ENCODE measurements at places on chromosomes 12 and 14.

DNA sequence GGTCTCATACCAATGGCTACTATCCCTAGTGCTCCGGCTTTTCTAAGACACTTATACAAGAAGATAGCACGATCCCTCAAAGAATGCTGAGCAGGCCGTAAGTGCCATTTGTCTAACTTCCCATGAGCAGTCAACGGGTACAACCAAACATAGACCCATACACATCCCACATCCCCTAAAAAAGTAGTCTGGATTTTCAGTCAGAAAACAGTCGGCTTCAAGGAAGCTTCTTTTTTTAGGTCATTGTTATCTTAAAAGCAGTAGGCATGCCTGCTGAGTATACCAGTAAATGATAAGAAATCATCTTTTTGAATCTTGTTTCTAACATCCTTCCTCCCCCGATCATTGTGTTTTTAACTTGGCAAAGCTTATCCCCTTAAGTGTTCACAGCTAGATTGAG is 19.8 kb downstream of the OSBPL8 start:
- no peak for DNase-seq

DNA sequence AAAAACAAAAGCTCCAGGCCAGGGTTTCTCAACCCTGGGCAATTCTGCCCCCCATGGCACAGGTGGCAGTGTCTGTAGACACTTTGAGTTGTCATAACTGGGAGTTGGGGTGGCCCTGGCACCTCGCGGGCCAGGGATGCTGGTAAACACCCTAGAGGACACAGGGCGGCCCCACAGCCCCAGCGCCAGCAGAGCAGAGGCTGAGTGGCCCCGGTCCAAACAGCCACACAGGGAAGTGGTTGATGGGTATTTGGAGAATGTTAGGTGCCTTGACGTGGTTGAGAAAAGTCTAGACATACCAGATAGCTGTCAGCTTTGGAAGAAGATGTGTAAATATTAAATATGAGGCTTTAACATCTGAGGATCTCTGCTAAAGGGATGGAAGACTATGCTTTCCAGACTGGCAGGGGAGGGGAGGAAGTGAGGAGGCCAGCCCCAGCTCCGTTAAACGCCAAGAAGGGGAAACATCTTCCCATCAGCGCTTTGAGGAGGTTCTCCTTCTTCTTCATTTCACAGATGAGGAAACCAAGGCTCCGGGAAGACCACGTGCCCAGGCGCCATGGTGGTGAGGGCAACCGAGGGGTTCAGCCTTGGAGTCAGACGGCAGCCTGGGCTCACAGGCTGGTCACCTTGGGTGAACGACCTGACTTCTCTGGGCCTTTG is 103.7 kb downstream of the SCARB1 start:
- no peak for DNase-seq

GRCh38 chr12:107761502-107761904 is 566 bp upstream of the PRDM4 start:
- no peak for DNase-seq

DNA sequence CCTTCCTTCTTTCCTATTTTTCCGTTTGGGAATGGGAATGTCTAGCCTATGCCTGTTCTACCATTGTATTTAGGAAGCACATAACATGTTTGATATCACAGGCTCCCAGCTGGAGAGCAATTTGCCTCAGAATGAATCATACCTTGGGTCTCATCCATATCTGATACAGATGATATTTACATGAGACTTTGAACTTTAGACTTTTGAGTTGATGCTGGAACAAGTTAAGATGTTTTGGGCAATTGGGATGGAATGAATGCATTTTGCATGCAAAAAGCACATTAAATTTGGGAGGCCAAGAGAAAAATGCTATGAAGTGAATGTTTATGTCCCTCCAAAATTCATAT is 61.9 kb upstream of the BEGAIN start:
- no peak for DNase-seq

GRCh38 chr14:106372870-106373652 is 846.7 kb downstream of the TMEM121 start:
- no peak for DNase-seq

GRCh38 chr14:37585971-37586796 is 8.9 kb downstream of the FOXA1 start:
- DNase-seq = no peak

DNA sequence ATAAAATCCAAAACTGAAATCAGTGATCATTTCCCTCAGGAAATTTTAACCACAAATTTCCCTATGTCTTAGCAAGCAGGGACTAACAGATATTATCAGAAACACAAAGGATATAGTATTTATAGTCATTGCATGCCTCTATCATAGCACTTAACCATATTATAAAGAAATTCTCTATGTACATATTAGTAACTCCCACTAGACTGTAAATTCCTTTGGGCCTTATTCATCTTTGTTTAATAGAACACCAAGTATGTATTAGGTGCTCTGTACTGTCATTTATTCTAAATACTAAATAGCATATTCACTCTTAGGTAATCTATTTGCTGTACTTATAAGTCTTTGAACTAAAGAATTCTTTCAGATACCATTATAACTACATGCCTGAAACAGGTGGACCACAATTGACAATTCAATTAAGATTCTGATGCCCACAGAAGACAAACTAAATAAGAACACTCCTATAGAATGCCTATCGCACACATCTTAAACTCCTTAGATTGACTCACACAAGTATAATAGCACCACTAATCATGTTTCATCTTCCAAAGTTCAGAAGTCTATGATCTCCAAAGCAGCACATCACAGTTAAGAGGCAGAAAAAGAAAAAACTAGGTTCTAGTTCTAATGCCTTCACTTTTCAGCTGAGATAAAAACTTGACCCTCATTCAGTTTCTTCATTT is 134.1 kb downstream of the FSCB start:
- DNase-seq = no peak

- DNase-seq = no peak
Measured at GRCh38 chr14:52949711-52950409, 990 bp downstream of the FERMT2 start.

DNA sequence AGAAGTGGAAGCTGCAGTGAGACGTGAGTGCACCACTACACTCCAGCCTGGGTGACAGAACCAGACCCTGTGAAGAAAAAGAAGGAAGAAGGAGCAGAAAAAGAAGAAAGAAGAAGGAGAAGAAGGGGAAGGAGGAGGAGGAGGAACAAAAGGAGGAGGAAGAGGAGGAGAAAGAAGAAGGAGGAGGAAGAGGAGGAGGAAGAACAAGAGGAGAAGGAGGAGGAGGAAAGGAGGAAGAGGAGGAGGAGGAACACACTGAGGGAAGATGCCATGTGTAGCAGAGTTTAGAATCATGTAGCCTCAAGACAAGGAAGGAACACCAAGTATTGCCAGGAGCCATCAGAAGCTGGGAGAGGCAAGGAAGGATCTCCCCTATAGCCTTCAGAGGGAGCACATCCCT is 241.5 kb downstream of the KSR2 start:
- DNase-seq = no peak

- DNase-seq = no peak
Measured at GRCh38 chr14:71341156-71341555, 433.9 kb downstream of the PCNX1 start.

DNA sequence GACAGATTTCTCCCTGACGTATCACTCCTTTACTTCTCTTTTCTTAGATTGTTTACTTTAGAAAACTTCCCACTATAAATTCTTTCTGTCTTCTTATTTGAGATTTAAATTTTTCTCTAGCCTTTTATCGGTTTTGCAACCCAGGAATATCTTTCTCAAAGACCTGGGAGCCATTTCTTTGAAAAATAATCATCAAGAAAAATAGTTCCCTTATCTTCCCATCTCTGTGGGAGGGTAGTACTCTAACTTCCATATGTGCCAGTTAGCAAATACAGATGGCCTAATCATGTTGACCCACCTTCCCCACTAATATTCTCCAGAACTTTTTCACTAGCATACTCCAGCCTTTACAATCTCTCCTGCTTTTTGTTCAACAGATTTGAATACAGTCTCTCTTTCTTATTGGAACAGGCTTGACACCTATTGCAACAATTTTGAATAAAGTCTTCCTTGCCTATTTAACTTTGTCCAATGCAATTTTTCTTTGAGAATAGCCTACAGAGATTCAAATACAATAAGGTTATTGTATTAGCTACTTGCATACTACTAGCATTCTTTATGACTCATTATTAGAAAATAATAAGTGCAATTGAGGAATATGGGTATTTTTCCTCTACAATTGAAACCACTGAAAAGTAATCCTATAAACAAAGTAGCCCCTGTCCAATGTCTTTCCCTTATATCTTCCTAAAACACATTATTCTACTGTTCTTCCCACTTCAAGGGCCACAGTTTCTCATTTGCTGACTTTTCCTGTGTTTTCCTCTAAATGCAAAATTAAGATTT is 27.4 kb upstream of the KLRB1 start:
- DNase-seq = no peak

DNA sequence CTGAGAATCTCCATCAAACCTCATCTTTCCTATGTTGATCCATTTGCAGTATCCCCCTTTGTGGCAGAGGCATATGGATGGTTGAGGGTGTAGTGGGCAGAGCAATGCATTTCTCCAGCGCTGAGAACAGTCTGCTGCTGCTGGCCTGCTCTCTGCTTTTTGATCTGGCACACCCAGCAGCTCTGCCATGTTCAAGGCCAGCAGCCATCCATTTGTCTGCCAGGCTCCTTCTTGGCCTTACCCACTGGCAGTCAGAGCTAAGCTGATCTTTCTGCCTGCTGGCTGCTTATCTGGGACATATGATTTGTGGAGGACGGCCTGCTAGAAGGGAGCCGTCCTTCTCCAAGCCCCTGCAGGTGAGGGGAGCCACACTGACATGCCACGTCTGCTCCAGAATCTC is 17.0 kb downstream of the NPC2 start:
- no peak for DNase-seq

GRCh38 chr12:66103016-66103913 is 27.3 kb downstream of the LLPH start:
- DNase-seq = no peak

DNA sequence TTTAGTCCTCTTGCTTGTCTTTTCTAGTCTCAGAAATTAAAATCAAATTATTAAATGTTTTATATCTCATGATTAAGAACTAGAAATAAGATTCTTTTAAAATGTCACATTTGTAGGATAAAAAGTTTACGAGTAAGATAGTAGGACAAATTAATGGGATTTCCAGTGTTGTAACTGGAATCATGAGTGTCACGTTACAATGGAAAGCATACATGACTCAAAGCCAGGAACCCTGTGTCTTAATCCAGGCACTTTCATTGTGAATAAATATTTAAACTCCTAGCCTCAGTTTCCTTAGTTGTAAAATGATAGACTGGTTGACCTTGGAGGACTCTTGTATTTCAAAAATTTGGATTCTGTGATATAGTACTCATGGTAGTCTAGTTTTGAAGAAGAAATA is 84.9 kb downstream of the MIA2 start:
- DNase-seq = no peak

- no peak for DNase-seq
Measured at GRCh38 chr12:93802293-93802692, 125.1 kb downstream of the CRADD start.

DNA sequence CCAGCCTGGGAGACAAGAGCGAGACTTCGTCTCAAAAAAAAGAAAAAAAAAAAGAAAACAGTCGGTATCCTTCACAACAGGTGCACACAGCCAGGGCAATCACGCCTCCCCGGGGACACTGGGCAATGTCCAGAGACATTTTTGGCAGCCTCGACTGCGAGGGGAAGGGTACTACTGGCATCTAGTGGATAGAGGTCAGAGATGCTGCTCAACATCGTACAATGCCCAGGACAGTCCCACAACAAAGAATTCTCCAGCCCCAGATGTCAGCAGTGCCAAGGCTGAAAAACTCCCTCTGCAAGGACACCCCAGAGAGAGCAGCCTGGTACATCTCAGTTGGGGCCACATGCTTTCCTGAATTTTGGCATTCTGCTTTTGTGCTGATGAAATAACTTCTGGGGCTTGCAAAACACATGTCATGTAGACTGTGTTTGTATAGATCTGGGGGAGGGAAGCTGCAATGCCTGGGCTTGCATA is 21.5 kb downstream of the ALDH2 start:
- DNase-seq = no peak

GRCh38 chr14:102187044-102187443 is 47.3 kb downstream of the WDR20 start:
- peak; percentile 55 for DNase-seq

- no peak for DNase-seq
Measured at GRCh38 chr12:12720672-12721161, 3.5 kb downstream of the CDKN1B start.

DNA sequence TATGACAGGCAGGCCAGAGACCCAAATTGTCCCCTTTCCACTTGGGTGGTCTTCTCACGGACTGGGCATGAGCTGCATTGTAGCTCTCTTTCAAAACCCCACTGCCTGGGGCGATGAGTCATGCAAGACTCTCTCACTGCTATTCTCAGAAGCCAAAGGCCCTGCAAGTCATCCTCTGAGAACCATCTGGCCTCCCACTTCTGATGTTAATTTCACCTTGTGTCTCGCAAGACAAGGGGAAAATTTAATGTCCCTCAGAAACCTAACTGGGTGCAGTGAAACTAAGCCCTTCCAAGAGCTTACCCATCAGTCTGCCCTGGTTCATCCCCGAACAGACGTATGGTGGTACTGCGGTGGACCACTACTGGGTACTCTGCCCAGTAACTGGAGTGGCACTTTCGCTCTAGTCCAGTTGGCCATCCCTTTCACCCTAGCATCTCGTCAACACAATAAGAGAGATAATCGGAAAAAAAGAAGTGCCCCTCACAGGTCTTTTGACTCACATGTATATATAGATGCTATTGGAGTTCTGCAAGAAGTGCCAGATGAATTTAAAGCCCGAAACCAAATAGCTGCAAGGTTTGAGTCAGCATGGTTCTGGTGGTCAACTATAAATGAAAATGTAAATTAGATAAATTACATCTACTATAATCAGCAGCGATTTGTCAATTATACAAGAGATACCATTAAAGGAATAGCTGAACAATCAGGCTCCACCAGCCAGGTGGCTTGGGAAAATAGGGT is 31.3 kb upstream of the LALBA start:
- peak; percentile 2 for DNase-seq

GRCh38 chr14:61603736-61604135 is 91.6 kb upstream of the HIF1A start:
- no peak for DNase-seq

DNA sequence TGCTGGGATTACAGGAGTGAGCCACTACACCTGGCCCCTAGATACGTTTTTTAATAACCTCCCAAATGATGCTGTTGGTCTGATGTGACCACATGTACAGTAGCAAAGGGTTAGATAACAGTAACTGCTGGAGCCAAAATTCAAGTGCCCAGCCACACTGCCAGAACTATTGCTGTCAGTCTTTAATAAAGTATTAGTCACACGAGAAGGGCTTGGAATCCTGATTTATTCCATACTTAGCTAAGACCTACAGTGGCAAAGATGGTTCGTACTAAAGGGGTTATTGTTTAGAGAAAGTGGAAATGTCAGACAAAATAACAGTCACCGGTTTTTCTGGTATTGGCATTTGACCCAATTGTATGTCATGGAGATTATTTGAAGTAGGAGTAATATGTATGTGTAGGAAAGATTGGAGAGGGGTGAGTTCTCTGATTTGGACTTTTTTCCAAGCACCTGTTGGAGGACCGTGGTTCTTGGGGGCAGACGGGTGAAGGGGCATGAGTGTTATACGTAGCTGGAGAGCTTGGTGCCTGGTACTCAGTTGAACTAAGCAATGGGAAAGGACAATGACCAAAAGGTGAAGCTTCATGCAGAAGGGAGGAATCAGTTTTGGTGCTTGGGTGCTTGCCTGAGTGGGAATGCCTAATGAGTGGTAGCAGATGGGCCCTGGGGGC is 9.7 kb downstream of the TUBA1C start:
- DNase-seq = no peak
